ENCODE measurements at places on chromosomes 16 and 17.

DNA sequence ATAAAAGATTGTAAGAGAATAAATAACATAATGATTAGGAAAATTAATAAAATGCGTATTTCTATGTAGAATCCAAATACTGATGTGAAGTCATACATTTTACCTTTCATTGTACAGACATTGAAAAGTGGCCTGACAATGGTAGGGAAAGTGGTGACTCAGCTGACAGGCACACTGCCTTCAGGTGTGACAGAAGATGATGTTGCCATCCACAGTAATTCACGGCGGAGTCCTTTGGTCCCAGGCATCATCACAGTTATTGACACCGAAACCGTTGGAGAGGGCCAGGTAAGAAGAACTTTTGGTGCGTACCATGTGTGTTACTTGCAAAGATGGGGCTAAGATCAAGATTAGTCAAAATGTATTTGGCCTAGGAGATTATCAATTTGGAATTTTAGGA lies 232.8 kb downstream of the BCAS3 start:
- ATAC-seq = no peak

DNA sequence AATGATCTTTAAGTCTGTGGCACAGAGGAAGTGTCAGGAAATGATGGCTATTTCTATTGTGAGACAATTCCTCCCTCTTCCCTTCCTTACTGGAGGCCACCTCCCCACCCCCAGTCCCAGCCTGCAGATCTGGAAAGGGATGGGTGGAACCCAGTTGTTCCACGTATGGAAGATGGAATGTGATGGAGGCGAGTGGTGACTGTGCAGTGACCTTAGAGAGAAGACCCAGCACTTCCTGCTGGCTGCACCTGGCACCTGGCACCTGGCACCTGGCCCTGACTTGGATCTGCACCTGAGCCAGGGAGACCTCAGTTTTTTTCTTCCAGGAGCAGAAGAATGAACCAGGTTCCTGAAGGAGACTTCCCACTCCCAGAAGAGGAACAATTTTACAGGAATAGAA lies 33.0 kb upstream of the TMC5 start:
- ATAC-seq = no peak

DNA sequence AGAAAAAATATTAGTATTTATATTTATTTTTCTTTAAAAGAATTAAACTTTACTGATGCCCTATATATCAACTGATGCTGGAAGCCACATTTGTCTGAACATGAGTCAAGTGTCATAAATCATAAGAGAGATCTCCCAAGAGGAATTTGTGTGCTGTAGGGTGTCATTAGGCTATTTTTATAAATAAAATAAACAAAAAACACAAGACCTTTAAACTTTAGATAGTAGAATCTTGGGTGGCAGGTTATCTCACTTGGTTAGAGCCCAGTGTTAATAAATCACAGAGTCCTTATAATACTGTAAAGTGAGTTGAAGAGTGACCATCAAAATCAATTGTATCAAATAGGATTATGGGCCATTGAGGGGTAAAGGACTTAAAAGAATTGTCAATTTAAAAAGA lies 21.3 kb upstream of the CPD start:
- no peak for ATAC-seq

GRCh38 chr17:61532826-61533225 lies 58.2 kb downstream of the NACA2 start:
- no peak for ATAC-seq

DNA sequence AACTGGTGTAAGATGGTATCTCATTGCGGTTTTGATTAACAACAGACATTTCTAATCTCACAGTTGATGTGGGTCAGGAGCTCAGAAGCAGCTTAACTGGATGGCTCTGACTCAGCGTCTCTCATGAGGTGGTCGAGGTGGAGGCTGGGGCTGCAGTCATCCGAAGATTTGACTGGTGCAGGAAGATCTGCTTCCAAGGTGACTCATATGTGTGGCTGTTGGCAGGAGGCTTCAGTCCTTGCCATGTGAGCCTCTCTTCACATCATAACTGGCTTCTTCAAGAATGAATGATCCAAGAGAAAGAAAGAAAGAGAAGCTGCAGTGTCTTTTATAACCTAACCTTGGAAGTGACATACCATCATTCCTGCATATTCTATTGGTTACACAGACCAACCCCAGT lies 376.1 kb downstream of the SEC14L1 start:
- no peak for ATAC-seq

GRCh38 chr16:50644245-50644644 lies 36.9 kb downstream of the SNX20 start:
- no peak for ATAC-seq

DNA sequence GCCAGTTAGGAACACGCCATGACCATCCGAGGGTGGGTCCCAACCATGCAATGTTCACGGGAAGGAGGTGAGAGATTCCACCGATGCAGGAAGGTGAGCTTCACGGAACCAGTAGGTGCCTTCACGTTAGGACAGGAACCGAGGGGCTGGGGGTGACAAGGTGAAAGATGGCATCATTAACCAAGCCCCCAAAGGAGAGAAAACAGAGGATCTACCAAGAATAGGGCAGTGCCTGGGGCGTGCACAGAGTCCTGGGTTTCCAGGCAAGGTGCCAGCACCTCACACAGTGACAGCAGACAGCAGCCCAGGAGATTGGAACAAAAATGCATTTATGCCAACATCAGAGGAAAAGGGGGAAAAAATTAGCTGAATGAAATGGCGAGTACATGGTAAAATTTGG lies 137.9 kb downstream of the GSG1L start:
- ATAC-seq = no peak

DNA sequence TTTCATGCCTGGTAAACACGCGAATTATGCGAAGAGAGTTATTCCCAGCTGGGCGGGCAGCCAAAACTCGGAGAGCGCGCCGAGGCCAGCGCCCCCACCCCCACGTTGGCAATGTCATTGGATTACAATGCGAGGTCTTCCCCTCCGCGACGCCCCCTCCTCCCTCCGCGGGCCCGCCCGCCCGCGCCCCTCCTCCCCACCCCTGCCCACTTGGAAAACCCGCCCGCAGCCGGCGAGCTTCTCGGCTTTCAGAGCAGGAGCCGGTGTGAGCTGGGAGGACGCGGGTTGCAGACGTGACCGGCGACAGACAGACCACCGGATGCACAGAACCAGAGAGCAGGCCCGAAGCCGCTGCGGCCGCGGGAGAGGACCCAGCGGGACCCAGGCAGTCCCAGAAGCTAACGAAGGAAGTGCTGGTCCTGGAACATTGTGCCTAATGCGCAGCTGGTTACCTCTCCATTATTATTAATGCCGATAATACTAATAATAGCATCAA lies 4.0 kb downstream of the NOG start:
- no peak for ATAC-seq

Measured in motor neuron (in vitro differentiated cells).